SIG-M5 (cell line): ENCODE measurements at places on chromosomes 5 and 9.

GRCh38 chr5:90368454-90369246 is 40.9 kb downstream of the CETN3 start:
- DNase-seq: no peak

DNA sequence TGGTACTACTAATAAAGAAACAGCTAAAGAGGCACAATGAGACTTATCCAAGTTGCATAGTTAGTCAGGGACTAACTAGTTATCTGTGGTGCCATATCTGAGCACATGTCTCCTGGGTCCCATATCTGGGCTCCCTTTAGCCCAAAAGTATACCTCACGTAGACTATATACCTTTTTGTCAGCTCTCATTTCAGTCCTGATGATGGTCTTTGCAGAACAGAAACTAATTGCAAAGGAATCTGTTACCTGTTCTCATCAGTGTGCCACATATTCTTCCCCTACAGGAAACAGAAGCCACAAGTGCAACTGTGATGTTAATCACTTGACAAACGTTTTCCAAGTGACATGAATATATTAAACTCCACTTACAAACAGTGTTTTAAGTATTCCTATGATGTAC is 395.2 kb downstream of the KIAA0825 start:
- DNase-seq: no peak

- DNase-seq: no peak
These were observed 46.6 kb upstream of the IRX4 start for GRCh38 chr5:1929108-1929991.

- no peak for DNase-seq
These were observed 51.9 kb downstream of the DMRT2 start for GRCh38 chr9:1101846-1102641.

GRCh38 chr5:145918397-145918796 is 18.0 kb upstream of the SH3RF2 start:
- DNase-seq: no peak

- no peak for DNase-seq
These were observed 7.6 kb downstream of the SEC16A start for GRCh38 chr9:136474974-136475865.

GRCh38 chr5:151070449-151070848 is 10.4 kb downstream of the TNIP1 start:
- no peak for DNase-seq

DNA sequence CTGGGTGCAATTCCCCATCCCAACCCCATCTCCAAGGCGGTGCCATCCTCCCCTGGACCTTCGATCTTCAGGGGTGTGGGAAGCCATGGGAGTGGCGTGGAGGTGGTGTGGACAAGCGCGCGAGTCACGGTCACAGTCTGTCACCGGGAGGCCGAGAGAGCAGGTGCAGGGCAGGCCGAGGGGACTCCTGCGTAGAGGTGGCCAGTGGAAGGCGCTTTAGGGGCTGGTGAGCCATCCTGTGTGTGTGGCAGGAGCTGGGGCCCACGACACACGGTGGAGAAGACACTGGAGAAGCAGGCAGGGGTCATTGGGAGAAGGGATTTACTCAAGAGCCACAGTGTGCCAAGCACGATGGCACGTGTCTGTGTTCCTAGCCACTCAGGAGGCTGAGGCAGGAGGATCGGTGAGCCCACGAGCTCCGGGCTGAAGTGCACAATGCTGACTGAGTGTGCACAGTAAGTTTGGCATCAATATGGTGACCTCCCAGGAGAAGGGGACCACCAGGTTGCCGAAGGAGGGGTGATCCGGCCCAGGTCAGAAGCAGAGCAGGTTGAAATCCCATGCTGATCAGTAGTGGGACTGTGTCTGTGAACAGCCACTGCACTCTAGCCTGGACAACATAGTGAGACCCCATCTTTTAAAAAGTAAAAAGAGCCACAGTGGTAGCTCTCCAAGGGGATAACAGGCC is 145.1 kb upstream of the PHYKPL start:
- DNase-seq: no peak

DNA sequence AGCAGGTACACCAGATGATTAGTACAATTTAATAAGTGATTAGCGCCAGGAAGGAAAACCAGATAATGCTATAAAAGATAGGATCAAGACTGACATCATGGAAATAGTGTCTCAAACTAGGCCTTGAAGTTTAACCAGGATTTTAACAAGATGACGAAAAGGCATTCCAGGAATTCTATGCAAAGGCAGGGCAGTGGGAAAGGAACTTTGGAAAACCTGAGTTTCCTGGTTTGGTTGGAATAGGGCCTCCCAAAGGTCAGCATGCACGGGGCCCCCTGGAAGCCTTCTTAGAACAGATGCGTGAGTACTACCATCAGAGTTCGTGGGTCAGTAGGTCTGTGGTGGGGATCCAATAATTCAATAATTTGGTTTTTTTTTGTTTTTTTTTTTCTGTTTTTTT is 935.2 kb upstream of the DMAC1 start:
- no peak for DNase-seq

DNA sequence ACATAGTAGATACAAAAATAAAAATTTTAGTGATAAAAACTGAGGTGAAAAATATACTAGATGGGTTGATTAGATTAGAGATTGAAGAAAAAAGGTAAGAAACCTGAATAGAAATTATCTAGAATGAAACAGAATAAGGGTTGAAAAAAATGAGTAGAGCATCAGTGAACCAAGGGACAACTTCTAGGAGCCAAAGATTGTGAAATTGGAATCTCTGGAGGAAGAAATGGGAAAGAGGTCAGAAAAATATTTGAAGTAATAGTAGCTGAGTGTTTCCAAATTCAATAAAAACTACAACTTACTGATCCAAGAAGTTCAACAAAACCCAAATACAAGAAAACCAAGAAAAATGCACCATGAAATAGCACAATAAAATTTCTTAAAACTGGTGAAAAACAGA is 116.6 kb upstream of the STARD4 start:
- no peak for DNase-seq

DNA sequence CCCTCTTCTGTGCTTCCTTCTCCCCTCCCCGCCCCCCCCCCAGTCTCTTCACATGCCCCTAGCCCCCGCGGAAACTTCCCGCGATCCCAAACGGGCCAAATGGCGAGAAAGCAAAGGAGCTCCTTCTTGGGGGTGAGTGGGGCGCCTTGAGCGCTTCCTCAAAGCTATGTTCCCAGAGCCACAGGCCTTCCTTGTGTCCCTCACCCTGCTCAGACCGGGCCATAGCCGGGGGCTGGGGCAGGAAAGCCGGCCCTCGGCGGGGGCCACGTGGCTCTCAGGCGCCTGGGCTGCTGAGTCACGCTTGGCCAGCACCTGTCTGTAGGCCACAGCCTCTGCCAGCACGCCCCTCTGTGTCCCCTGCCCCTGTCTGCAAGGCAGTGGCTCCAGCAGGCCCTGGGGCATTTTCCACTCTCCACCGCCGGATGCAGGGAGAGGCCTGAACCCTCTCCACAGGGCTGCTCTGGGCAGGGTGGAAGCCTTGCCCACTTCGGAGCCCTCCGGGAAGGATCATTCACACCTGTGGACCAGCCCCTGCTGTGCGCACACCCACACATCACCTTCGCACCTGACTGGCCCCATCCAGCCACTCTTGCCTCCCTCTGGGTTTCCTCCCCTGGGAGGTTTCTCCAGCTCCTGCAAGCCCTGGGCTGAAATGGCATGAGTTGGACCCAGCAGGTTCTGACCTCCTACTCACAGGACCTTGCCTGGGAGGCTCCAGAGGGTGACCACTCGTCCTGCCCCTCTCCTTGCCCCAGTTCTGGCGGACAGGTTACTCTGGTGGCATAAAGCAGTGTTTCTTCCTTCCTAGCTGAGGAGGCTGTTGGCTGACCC is 1.2 kb upstream of the SQSTM1 start:
- no peak for DNase-seq

DNA sequence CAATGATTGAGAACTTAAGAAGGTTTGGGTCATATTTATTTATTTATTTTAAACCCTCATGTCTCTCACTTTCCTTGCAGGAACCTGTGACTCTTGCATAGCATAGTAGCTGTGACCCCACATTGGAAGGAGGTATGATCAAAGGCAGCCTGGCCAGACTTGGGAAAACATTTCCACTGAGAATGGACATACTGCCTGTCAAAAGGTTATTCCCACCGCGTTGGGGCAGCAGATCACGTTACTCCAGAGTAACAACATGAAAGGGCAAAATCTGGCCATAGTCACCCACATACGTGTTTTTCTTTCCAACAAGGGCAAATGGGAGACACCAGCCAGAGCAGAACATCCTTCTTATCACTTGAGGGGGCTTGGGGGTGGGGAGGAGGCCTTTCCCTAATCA is 95.7 kb downstream of the ARL15 start:
- no peak for DNase-seq

DNA sequence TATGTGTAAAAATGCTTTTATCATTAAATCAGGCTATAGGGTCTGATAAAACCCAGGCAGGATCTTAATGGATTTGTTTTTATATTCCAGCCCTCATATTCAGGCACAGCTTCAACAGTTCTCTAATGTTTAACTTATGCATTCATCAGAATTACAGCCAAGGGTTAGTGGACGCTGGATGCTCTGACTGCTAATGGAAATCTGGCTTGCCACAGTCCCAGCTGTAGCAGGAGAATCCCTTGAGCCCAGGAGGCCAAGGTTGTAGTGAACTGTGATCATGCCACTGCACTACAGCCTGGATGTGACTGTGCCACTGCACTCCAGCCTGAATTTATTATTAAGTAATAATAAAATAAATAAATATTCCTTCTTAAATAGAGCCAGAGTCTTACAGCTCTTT is 98.0 kb downstream of the SLC25A46 start:
- no peak for DNase-seq

DNA sequence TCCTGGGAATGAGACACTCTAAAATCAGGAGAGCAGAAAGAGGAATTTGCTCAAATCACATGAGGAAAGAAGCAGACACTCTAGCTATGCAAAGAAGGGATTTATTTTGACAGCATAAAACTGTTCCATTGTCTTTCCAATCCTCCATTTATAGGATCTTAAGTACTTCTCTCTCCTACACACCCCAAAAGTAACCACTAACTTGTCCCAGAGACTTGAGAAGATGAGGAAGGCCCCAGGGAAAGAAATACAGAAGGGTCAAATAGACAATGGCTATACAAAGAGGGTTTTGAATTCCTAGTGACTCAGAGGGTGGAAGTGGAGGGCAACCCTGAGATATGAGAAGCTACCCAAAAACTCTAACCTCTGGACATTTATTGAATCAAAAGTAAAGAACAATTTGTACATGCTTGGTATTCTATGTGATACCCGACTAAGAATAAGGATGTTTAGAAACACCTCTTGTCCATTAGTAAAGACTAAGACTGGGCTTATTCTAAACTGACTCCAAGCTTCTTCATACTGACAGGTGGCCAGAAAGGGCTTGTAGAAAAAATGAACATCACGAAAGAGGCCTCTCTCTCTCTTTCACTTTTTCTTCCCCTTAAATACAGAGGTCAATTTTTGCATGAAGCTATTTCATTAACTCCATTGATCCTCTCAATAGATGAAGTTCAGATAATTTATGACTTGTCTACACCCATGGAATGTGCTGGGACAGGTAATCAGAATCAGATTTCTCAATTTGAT is 20.6 kb downstream of the DMAC1 start:
- no peak for DNase-seq

DNA sequence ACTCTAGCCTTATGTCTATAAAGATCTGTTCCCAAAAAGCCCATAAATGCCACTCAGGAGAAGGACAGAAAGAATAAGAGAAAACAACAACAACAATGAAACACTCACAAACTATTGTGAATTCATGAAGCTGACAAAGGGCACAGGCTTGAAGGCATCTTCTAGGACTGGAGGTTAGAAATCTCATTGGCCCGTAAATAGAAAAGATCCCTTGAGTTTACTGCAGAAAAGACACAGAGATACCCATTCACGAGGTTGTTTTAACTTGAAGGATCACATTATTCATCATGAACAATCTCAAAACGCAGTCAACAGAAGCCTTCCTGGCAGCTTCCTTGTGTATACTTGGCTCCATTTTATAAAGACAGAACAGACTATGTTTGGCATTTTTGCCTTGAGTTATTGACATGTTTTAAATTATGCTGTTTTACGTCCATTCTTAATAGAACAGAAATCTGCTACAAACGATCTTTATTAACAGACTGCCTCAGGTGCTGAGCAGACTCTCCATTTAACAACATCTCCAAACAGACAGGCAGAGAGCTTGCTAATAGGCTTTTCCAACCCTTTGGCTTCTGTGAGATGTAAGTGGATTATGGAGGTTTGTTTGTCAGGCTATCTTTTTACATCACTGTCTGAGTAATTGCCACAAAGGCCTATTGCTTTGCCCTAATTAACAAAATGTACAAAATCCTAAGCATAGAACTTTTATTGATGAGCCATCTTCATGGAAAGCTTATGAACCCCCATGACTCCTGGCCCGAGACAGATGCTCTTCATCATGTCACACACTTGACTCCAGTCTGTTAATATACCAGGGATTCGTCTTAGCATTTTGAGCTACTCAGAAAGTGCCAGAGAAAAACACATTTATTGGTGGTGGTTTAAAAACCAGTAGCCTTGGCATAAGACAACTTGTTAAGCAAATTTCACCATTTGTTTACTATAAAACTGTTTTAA is 735.3 kb upstream of the ZNF608 start:
- no peak for DNase-seq

DNA sequence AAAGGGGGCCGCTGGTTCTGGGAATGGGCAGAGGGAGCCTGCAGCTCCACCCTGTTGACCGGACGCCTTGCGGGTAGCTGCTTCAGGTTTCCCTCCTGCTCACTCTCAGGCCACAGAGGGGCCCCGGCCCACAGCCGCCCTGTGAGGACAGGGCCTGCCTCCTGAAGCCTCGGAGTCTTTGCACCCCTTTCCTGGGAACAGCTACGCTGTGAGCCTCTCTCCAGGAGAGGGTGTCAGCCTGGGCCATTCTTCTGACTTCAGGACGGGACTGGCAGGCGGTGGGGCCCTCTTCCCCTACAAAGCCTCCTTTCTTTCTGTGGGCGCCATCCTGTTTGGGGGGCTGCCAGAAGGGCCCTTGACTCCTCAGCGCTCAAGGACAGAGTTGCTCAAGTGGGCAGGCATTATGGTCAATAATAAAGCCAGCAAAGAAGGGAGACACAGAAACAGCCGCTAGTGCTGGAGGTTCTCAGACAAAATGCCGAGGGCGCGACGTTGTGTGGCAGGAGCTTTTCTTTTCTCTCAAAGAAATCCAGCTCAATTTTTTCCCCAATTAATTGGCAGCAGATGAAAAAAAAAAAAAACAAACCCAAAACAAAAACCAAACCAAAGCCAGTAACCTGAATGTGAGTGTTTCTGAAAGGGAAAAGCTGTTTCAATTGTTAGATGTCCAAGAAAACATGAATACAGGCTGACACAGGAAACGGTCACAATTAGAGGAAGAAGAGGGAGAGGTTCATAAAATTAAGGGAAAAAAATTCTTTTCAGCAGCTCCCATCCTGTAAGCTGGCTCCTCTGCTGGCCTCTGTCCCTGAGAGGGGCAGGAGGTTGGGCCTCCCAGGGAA is 12.8 kb upstream of the SLC25A51 start:
- DNase-seq: no peak
